Stimulated activated CD8-positive, alpha-beta memory T cell treated with anti-CD3 and anti-CD28 coated beads, Interleukin-15, amount 100 ng/mL, for 4 hours (primary cell): ENCODE measurements at places on chromosomes 3 and 15.

DNA sequence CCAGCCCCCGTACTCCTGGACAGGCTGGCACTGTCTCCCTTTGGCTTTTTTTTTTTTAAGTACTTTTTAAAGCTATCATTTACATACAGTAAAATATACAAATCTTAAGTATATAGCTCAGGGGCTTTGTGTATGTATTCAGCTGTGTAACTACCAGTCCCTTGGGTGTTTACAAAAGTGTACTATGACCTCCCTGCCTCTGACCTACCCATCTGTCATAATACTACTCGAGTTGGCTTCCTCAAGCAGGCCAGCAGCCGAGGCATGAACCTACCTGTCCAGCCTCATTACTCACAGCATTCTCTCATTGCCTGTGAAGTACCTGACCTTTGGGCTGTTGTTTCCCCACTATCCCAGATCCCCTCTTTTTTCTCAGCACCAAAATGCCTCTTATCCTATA lies 33.2 kb downstream of the ABHD2 start:
- no peak for DNase-seq

- no peak for DNase-seq
These were observed 428 bp downstream of the LYSMD4 start for GRCh38 chr15:99732751-99733267.

GRCh38 chr15:77944002-77944867 lies 133.3 kb downstream of the TBC1D2B start:
- DNase-seq: no peak

- no peak for DNase-seq
These were observed 19.4 kb upstream of the PRR20G start for GRCh38 chr3:127307112-127307835.

GRCh38 chr3:40754994-40755393 lies 230.2 kb downstream of the ZNF621 start:
- no peak for DNase-seq

- DNase-seq: no peak
These were observed 58.5 kb upstream of the SLC24A5 start for GRCh38 chr15:48062148-48062872.

- DNase-seq: no peak
These were observed 1081.8 kb upstream of the CFAP20DC start for GRCh38 chr3:60131618-60132017.

DNA sequence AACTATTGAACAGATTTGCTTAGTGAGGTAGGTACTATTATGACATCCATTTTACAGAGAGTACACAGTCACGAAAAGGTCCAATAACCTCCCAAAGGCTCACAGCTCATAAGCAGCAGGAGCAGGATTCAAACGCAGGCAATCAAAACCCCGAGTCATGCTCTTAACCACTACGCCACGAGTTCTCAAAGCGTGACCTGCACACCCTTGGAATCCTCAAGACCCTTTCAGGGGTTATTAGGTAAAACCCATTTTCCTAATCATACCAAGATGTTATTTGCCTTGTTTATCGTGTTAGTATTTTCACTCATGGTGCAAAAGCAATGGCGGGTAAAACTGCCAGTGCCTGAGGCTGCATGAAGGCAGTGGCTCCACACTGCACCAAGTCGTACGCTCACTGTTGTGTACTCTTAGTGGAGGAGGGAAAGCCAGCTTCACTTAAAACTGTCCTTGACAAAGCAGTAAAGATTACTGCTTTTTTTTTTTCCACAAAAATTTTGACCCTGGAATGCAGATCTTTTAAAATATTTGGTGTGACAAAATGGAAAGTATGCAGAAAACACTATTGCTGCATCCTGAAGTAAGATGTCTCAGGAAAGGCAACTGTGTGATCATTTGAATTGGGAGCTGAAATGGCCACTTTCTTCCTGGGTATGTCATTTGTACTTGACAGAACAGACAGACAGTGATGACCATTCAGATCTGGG lies 96.1 kb downstream of the IGF2BP2 start:
- no peak for DNase-seq

GRCh38 chr3:123816673-123817207 lies 67.4 kb downstream of the MYLK start:
- DNase-seq: no peak

DNA sequence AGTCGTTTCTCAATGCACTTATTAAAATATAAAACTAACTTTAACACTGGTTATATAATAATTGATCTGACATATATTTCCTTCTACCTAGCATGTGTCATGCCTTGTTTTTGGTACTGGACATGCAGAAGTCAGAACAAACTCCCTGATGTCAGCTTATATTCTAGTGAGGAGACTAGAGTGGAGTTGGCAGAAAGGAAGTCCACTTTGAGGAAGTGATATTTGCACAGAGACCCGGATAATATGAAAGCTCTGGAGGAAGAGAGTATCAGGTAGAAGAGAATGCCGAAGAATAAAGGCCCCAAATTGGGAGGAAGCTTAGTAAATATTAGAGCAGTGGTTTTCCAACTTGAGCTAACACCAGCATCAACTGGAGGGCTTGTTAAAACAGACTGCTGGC lies 24.6 kb upstream of the ZNF280D start:
- DNase-seq: no peak

GRCh38 chr3:197811343-197811742 lies 20.3 kb downstream of the LRCH3 start:
- no peak for DNase-seq

DNA sequence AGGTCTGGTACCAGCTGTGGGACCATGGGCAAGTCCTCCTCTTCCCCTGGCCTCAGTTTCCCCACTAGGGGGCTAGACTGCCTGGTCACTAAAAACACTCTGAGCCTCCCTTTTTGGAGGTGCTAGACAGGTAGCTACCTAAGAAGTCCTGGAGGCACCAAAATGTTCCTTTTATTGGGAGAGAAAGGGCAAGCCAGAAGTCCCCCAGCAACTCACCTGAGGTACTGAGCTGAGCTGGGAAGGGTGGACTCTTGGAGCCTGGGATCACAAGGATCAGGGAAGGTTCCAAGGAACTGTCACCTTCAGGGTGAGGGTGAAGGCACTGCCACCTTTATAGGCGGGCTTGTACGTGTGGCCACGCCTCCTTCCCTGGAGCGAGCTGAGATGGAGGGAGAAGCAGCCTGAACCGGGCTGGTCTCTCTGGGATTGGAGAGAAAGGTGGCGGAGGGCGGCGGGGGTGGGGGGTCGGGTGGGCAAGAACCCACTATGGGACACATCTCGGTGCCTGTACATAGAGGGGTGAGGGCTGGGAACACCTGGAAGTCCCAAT lies at the start of gene CYP1A1:
TSS of gene CYP1A1 (minus strand) at position 304 of the 550 bp plus-strand sequence. CDS start 2,431 bp downstream, outside the sequence.
- no peak for DNase-seq

DNA sequence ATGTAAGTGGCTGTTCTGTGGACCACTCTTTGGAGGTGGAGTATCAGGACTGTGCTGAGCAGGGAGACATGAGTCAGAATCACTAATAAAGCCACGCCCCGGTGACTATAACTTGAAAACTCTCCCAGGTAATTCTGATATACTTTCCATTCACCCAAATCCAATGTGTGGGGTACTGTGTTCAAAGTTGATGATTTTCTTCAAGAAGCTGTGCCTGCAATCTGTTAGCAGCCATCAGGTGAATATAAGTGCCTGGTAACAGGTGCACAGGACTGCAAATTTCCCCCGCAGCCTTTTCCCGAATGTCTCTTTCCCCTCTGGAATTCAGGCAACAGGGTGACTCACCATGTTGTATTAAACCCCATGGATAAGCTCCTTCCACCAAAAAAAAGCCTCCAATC lies 17.0 kb downstream of the MAGI1 start:
- DNase-seq: no peak

GRCh38 chr3:184582646-184583577 lies 21.3 kb downstream of the EPHB3 start:
- no peak for DNase-seq

DNA sequence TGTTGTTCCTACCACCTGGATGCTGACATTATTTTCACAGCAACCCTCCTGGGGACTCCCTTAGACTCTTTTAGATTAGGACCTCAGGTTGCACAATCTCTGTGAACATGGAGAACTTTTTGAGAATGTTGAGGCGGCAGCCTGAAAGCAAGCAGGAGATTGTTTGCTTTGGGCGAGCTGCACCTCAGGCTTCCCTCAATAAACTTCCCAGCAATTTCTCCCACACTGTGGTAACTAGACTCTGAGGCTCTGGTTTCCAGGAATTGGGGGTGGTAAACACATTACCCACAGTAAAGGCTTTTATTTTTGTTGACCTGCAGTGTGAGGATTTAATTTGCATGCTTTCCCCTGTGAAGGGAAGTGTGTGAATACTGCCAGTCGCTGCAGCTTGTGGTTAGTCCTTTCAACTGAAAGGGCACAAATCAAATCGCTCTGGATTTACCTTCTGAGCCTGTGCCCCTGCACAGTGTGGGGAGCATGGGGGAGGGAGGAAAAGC lies 35.2 kb upstream of the SIAH2 start:
- no peak for DNase-seq

DNA sequence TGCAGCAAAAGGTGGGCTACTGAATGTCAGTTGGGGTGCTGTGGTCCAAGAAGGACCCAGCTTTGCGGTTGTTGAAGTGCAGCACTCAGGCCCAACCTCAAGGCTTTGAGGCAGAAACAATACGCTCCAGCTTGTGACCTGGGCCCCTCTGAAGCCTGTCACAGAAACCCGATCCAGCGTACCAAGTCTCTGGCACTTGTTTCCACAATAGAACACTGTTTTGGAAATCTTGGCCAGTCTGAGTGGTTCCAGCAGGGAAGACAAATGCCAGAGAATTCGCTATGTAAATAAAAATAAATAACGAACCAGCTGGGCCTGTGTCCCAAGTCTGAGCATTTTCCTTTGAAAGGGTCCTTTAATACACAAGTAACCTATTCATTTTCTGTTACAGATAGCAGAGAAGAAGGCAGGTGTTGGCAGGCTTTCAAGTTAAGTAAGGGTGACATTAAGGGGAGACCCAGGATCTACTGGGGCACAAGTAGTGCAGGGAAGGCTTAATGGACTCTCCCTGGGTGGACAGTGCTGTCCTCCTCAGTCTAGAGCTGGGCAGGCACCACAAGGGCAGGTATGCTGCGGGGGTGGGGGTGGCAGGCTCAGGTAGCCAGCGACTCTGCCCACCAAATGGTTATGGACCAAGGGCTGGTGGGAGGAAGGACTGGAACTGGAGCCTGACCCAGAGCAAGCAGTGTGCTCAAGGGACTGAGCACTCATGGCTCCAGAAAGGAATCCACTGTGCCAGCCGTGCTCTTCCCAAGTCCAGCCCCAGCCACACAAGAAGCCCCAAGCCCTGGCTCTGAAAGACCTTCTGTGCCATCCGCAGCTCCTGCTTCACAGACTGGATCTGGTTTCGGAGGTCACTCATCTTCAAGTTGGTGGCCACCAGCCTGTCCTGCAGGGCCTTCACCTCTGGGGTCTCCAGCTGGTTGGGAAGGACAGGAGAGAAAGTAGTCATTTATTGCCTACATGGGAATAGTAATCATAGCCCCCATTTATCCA lies 26.3 kb downstream of the CCDC13 start:
- no peak for DNase-seq

DNA sequence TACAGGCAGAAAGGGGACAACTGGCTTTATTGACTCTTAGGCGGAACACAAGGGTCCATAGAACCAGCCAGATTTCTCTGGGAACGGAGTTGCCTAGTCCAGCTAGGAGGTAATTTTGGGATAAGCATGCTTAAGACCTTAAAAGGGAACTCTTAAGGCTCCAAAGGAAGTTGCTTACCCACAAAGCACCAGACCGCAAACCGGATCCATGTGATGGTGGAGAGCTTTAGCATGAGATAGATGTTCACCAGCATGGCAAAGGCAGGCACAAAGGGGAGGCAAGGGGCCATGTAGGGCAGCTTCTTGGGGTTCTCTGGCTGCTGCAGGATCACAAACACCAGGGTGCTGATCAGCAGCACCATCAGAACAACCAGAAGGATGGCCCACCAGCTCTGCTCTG lies 61.4 kb downstream of the CLDN11 start:
- no peak for DNase-seq

- no peak for DNase-seq
These were observed 782.9 kb upstream of the GOLIM4 start for GRCh38 chr3:168878655-168879054.

- no peak for DNase-seq
These were observed 89.5 kb upstream of the ATP2B2 start for GRCh38 chr3:10594915-10595314.

GRCh38 chr3:141877911-141878310 lies 1.5 kb downstream of the ATP1B3 start:
- DNase-seq: no peak

GRCh38 chr3:197269024-197269423 lies 29.4 kb downstream of the DLG1 start:
- DNase-seq: no peak

- DNase-seq: no peak
These were observed 309.7 kb downstream of the LSAMP start for GRCh38 chr3:116135457-116136085.

GRCh38 chr3:31417486-31417885 lies 115.2 kb upstream of the STT3B start:
- no peak for DNase-seq

GRCh38 chr15:68815598-68815997 lies 5.1 kb downstream of the ANP32A start:
- DNase-seq: no peak

DNA sequence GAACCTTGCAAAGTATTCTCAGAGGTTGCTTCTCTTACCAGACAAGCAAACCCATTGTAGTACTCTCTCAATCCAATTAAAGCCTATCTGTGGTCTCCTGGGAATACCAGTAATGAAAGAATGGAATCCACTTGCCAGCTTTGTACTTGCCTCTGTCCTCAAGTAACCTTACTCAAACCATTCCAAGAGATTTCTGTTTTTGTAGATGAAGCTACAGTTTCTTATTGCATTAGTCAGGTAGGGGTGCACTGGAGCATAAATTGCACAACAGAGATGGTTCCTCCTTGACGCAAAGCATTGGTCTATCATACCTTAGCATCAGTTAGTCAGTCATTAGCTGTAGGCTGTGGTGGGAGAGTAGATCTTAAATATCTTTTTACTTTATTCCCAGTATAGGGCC lies 52.9 kb downstream of the BTLA start:
- DNase-seq: no peak

DNA sequence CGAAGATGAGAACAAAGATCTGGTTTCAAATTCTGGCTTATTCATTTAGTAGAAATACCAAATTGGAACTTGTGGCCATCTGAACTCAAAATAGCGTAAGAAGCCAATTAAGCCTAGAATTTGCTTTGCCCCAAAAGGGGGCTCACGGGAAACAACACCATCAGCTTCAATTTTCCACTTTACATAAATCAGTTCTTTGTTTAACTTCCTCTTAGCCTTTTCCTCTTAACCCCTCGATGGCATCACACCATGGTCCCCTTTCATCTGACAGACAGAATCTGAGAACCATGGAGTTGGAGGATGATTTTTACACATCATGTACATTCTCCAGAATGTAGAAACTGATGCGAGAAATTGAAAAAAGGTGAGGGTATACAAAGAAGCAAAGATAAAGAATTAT lies 207.0 kb downstream of the FOXP1 start:
- DNase-seq: no peak

GRCh38 chr3:9198261-9198660 lies 51.2 kb downstream of the SRGAP3 start:
- no peak for DNase-seq

DNA sequence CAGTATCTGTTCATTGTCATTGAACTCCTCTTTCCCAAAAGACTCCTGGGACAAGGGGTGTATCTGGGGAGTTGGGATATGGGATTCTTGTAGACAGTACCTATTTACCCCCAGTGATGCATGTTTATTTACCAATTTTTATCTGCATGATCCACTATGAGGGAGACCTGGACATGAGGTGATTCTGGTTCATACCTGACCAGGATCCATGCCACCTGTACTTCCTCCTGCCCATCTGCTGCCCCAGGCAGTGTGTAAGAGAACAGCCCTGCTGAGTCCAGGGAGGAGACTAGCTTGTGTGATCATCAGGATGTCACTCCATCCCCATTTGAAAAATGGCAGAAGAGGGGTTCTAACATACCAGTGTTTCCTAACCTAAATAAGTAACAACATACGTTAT lies 3.1 kb upstream of the TPRG1 start:
- no peak for DNase-seq
